NCI-H774 (cell line): ENCODE measurements at places on chromosomes 4 and X.
A peak's percentile ranks its signal among the peaks of the same experiment; 100 is the strongest.

- no peak for DNase-seq
These were observed 12.9 kb upstream of the WDR19 start for GRCh38 chr4:39169426-39169825.

- DNase-seq = no peak
These were observed 201.3 kb upstream of the STS start for GRCh38 chrX:6946168-6946567.

GRCh38 chr4:25011135-25011866 is 19.4 kb downstream of the LGI2 start:
- peak; percentile 63 for DNase-seq

GRCh38 chr4:161546902-161547301 is 616.9 kb downstream of the FSTL5 start:
- DNase-seq = no peak

GRCh38 chr4:76705472-76705871 is 192.5 kb downstream of the SOWAHB start:
- DNase-seq = no peak

GRCh38 chr4:76784237-76784636 is 113.7 kb downstream of the SOWAHB start:
- no peak for DNase-seq

DNA sequence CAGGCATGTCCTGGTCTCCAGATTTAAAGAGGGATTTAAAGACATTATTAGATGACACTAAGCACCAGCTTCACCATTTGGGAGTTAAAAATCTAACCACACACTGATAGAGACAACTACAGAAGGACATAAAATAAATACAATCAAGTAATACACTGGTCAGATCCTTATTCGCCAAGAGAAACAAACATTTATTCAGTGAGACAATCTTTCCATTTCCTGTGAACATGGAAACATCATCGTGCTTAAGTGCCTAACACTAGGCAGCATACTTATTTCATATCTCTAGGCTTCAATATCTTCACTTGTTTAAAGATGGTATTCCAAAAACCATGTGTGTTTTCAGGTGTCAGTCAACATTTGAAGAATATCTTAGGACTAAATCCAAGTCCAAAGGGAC is 103.6 kb downstream of the AREG start:
- DNase-seq = no peak

GRCh38 chr4:129603241-129603931 is 507.4 kb downstream of the C4orf33 start:
- no peak for DNase-seq

GRCh38 chrX:74147439-74147838 is 156.5 kb upstream of the ZCCHC13 start:
- DNase-seq = no peak

DNA sequence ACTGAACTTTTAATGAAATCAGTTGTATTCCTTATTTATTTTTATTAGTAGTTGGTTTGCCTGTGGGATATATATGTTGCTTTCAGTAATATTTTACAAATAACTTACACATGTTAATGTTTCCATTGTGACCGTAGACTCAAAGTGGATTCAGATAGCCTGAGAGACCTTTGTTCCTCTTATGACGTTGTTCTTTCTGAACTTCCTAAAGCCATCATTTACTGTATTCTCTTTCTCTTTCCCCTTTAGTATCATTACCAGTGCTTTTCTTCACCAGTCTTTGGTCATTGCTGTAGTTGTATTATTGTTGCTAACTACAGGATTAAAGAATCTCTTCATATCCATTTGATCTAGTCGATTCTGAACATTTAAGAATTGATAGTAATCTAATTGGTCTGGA is 4.3 kb downstream of the STIM2 start:
- DNase-seq = no peak

- no peak for DNase-seq
These were observed 13.7 kb downstream of the SEPTIN11 start for GRCh38 chr4:76963131-76963750.

DNA sequence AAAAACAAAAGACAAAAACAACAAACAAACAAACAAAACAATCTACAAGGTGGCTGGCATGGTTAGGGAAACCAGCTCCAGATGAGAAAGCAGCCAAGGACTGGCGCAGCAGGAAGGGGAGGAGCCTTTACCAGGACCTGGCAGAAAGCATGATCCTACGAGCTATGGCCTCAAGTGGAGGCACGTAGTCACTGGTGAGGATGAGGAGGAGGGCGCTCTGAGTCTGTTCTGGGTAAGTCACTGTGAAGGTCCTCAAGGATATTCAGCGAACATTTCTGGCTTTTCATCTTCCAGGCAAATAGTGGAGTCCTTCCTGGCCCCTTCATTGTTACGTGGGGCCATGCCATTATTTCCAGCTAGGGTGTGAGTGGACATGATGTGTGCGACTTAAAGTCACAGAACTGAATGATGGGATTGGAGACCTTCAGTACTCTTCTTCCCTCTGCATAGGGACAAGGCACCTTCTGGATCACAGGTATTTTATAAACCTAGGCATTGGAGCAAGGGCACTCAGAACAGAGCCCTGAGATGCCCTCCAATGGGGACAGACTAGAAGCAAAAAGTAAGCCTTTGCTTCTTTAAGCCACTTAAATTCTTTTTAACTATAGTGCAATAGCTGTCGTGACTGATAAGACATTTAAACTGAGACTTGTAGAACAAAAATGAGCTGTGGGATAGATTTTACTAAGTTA is 771.3 kb downstream of the RAB28 start:
- no peak for DNase-seq

- no peak for DNase-seq
These were observed 65.0 kb downstream of the LIMCH1 start for GRCh38 chr4:41602886-41603498.

DNA sequence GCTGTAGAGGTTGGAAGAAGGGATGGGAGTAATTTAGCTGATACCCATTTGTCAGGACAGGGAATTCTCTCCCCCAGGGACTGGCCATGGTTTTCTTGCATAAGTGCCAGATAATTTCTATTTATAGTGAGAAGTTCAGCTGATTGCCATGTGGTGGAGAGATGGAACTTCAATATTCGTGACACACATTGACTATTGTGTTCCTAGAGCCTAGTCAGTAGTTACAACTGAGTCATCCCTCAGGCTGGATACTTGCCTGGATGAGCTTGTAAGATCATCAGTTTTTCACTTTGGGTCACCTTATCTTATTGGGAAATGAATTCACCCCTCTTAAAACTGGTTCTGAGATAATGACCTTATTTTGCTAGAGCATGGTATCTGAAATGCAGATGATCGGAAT is 32.2 kb downstream of the CFAP299 start:
- no peak for DNase-seq

GRCh38 chrX:10769696-10770619 is 149.6 kb upstream of the MID1 start:
- peak; percentile 19 for DNase-seq

DNA sequence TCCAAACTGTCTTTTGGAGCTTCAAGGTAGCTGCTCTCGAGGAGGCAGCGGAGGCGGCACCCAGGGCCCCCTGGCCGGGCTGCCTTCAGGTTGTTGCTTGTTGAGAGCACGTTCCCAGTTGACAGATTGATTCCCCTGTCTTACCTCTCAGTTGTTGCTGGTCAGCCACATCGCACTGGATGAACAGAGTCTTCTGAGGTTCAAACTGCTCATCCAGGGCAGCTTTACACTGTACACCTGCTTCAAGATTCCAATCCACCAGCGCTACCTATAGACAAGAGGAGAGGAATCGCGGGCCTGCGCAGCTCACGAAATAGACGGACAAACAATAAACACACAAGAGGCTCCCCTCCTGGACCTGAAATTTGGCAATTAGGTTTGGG is 497 bp downstream of the HPGD start:
- no peak for DNase-seq

- DNase-seq = no peak
These were observed 23.3 kb downstream of the PPARGC1A start for GRCh38 chr4:23866450-23867075.

- no peak for DNase-seq
These were observed 225.4 kb downstream of the PTTG2 start for GRCh38 chr4:38185406-38186144.

DNA sequence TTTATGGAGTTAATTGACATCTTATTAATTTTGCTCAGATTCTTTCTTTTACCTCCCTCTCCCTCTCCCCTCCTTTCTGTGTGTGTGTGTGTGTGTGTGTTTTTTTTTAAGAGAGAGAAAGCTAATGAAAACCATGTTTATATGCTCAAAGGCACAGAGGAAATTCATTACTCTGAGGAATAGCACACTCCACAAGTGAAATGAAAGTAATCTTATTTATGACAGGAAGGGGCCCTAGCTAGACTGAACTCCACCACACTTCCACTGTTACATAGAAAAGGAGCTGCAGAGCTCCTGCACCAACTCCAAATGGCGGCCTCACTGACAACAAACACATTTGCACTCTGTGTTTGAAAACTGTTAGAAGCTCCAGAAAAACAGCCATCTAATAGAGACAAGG is 150.6 kb downstream of the RASL11B start:
- no peak for DNase-seq

DNA sequence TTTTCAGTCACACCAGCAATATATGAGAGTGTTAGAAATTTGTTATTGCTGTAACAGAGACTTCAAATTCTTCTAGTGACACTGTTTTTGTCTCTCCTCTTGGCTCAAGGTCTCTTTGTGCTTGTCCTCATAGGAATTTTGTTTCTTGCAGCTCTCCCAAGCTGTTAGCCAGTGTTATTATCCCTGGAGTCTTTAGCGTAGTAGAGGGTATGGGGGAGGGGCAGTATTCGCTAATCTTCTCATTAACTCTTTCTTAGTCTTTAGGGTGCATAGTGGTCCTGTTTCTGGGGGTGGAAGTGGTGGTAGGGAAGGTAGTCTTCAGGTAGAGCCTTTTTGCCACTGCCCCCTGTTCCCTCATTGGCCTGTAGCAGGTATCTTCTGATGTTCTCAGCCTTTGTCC is 79.4 kb downstream of the JADE3 start:
- no peak for DNase-seq

DNA sequence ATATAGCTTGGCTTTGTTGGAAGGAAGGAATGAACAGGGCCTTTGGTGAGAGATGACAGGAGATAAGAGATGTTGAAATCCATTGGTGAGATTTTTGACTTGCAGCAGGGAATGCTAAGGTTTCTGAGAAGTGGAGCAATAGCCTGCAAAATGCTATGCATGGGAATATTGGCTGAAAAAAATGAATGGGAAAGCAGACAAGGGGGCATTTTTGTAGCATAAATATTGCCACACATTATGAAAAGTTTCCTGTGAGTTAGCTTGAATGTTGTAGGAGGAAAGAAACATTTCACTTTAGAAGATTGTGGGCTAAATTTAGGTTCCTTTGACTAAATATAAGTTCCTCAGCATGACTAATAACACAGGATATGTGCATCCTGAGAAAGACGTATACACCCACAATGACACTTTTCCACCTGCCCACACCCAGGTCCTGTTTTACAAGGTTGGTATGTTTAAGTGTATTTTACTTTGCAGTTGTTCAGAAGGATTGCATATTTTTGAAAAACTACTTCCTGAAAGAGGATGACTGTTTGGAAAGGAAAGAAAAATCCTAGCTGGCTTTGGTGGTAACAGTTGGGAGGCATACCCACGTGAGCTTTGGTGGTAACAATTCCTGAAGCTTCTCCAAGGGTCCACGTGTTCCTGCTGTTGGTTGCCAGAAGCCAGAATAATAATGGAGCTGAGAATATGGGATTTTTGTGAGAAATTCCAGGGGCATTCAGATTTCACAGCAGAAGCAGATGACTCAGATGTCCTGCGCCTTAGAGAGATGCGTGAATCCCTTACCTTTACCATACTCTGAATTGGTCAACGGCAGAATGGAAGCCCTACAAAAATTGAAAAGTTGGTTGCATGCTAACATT is 28.5 kb downstream of the PHEX start:
- DNase-seq = no peak

- DNase-seq = no peak
These were observed 27.8 kb upstream of the LDB2 start for GRCh38 chr4:16926214-16926613.

DNA sequence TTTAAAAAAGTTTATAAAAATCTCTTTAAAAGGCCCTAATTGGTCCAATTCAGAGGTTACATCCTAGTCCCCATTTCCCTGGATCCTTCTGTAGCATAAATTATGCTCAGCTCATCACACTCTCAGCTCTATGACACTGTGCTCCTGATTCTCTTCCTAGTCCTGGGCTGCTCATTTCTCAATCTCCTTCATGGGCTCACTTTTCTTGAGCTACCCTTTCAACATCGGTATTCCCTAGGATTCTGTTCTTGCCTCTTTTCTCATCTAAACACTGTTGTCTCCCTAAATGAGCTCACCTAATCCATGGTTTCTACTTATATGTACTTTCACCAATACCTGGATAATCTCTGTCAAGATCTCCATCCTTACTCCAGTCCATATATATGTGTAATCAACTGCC is 14.7 kb downstream of the KLHL15 start:
- DNase-seq = no peak

DNA sequence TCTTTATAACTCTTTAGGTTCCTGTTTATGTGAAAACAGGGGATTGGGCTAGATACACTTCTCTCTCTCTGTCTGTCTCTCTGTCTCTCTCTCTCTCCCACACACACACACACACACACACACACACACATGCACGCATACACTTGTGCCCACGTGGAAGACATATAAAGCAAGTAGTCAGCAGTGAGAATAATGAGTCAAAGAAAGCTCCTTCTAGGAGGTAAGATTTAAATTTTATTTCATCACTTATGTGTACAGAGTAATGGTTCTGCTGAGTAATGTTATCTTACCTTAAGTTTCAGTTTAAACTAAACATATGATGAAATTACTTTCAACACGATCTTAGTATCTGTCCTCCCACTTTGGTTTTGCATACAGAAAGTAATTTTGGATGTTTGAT is 243.0 kb upstream of the TEX13A start:
- DNase-seq = no peak

GRCh38 chr4:98536631-98537030 is 121.8 kb downstream of the TSPAN5 start:
- DNase-seq = no peak

GRCh38 chr4:40301603-40302002 is 33.5 kb upstream of the CHRNA9 start:
- DNase-seq = no peak

DNA sequence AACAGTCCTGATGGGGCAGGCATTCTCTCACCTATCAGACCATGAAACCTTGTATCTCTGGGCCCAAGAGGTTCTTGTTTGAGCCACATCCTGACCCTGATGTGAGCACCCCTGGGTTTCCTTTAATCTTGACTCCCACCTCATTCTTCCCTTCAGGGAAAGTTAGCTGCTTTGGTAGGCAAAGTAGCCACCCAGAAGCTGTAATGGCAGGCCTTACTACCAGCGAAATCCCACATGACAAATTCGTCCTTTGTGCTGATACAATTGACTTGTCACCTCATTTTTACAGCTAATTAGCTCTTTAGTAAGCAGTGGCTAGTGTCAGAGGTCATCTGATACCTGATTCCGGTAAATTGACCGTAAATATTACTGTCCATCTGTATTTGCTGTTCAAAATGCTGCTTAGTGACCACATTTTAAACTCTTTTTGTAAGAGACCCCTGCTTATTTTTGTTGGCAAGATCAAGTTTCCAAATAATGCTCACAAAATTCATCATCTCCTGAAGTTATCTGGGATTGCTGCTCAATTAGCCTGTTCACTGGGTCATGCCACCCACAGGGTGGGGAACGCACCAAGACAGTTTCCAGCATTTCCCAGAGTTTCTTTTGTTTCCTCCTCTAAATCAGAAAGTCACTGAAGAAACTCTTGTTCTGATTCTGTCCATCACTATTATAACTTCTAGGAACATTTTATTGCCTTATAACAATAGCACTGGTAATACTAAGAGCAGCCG is 329.7 kb downstream of the GPAT3 start:
- DNase-seq = no peak
